GM18507 (cell line): ENCODE measurements at places on chromosomes 7 and 10.
A peak's percentile ranks its signal among the peaks of the same experiment; 100 is the strongest.

- no peak for DNase-seq
Measured at GRCh38 chr10:128456271-128456670, 330.0 kb upstream of the MKI67 start.

DNA sequence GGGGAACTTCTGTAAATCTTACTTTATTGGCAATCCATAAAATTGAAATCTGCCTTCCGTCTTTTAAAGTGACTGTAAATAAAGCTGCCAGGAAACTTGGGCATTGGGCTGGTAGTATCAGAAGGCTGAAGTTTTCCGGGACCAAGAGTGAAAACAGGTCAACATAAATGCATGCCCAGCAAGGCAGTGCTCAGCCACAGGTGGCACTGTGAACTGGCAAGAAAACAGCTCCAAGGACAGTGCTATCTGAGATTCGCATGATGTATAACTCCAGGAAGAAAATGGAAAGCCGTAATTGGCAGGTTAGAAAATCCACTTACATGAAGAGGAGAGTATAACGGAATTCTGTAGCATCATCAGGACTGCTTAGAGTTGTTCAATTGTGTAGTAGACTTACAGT, 1.9 kb upstream of the INSYN2A start:
- DNase-seq = no peak

DNA sequence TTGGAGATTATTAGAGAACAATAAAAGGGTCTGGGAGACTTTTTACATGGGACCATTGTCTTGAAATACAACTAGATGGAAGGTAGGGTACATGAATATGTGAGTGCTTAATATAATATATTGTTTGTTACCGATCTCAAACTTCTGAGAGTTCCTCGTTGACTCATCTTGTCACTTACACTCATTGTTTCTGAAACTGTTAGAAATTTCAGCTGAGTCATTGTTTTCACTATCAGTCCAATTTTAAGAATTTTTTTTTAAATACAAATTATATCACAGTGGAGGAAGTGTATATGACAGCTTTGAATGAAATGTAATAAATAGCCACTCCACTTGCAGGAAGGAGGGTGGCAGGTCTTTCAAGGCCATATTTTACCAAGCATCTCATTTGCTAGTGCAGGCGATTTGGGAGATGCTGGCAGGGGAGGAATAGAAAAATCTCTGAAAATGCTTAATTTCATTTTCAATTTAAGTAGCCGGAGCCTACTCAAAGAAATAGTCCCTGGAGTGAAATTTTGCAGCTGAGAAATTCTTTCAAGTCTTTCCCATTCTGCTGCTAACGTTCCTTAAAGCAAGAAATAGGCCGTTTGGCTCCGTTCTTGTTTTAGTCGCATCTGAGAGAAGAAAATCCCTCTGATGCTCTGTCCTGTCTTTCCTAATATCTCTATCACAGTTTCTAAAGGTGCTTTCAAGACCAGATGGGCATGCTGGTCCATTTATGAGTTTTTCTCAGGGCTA, 1404.2 kb upstream of the CELF2 start:
- DNase-seq = no peak

- no peak for DNase-seq
Measured at GRCh38 chr10:62583876-62584615, 209.9 kb downstream of the ZNF365 start.

DNA sequence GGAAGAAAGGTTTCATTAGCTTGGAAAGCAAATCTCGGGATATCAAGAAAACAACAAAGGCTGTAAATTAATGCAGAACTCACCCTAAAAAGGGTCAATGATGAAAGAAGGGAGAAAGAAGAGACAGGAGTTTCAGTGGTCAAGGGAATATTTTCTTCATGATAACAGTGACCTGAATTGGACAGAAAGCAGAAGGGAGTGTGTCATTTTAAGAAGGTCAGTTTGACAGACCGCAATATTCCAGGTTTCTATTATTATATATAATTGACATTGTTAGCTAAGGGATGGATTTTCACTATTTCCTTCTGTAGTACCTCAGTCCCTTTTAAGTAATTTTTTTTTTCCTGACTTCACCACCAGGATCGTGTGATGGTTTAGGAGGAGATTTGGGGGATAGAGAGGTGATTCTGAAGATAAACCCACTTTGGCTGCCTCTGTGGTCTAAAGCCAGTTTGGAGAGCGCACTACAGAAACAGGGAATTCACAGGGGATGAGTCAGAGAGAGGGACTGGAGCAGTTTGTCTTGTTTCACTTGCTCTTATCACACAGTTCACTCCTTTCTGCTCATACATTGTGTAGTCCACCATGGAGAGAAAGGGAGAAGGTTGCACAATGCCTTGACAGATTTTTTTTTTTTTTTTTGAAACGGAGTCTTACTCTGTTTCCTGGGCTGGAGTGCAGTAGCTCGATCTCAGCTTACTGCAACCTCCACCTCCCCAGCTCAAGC, 417.9 kb downstream of the AUTS2 start:
- no peak for DNase-seq

- peak; percentile 77 for DNase-seq
Measured at GRCh38 chr10:70132098-70133029, at the start of gene AIFM2. AIFM2 (minus strand) TSS chr10:70132825; CDS start chr10:70124084, 8,741 bp downstream.

DNA sequence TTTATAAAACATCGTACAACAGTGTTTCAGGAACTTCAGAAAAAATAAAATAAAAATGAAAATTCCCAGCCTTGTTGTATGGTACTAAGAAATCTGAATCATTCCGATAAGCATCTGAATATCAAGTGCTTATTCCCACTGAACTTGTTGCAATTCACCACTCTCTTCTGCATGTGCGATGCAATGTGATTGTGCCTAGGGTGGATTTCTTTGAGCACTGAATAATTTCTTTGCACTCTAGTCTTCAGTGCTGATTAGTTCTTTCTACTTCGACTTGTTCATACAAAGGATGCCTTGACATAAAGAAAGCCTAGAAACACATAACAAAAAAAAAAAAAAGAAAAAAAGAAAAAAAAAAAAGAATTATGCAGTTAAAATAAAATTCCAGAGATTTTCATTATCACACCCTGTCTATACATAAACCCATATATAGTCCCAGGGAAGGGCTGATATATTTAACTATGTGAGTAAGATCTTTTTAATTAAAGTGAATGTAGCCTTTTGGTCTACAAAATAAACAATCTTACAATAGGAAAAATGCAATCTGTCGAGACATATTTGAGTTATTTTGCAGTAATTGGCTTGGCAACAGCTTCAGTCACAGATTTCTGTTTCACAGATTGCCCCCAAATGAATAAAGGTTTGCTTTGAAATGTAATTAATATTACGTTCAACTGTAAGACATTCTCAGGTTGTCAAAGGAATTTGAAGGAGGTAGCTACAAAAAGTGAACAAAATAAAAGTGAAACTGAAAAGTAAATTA, 1118.9 kb upstream of the CELF2 start:
- DNase-seq = no peak

DNA sequence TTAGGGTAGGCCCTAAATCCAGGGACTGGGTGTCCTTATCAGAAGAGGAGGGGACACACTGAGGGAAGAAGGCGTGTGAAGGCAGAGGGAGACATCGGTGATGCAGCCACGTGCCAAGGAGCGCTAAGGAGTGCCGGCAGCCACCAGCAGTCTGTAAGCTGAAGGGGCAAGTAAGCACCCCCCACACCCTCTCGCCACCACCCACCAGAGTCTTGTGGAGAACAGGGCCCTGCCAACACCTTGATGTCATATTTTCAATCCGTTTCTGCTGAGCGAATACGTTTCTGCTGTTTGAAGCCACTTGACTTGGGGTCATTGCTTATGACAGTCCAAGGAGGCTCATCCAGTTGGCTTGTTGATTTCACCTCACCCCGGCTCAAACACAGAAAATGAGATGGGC, 37.9 kb downstream of the RGS10 start:
- no peak for DNase-seq

- DNase-seq = no peak
Measured at GRCh38 chr7:38025815-38026214, 105.4 kb downstream of the EPDR1 start.

- DNase-seq = no peak
Measured at GRCh38 chr7:110804501-110804900, 286.4 kb upstream of the LRRN3 start.

GRCh38 chr7:108109221-108109908, 20.8 kb downstream of the LAMB4 start:
- peak; percentile 2 for DNase-seq

DNA sequence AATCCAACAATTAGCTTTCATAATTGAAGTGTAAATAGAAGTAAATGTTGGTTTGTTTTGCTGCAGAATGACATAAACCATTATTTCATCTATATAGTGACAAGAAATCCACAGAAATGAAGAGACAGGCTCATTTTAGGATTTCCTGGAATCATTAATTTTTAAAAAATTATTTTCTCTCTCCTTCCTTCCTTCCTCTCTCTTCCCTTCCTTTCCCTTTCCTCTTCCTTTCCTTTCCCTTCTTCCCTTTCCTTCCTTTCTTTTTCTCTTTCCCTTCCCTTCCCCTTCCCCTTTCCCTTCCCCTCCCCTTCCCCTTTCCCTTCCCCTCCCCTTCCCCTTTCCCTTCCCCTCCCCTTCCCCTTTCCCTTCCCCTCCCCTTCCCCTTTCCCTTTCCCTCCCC, 51.2 kb upstream of the KMT2C start:
- no peak for DNase-seq

- DNase-seq = no peak
Measured at GRCh38 chr7:84841809-84842208, 345.0 kb downstream of the SEMA3D start.

DNA sequence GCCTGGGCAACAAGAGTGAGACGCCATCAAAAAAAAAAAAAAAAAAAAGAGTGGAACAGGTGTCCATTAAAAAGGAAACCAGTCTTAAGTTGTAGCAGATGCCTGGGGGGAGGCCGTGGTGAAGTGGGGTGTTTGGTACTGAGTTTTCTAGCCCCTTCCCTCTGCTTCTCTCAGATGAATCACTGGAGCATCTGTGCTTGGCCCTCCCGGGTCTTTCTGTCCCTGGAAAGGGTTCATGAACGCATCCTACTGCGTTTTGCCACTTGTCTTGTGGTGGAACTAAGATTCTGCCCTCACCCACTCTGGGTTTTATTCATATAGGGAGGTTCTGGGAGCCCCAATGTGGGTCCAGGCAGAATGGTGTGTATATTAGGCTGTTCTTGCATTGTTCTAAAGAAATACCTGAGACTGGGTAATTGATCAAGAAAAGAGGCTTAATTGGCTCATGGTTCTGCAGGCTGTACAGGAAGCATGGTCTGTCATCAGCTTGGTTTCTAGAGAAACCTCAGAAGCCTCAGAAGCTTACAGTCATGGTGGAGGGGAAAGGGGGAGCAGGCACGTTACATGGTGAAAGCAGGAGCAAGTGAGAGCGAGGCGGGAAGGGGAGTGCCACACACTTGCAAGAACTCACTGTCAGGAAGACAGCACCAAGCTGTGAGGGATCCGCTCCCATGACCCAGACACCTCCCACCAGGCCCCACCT, 63.5 kb downstream of the CAMK1D start:
- DNase-seq = no peak

DNA sequence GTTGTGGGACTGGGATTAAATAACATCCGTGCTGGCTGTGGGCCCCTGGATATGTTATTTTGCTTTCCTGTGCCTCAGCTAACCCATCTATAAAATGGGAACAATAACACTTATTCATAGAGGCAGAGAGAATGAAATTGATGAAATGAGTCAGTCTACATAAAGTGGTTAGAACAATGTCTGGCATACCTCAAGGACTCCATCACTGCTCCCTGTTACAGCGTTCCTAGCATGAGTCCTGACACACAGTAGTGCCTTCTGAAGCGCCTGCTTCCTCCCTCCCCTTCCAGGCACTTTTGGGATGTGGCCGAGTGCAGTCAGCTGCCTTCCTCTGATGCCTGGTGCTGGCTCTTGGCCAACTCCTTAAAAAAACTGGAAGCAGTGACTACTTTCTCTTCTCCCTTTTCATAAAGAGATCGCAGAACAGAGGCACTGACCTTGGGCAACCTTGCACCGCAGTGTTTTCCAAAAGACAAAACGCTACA, 108.4 kb upstream of the ZMIZ1 start:
- no peak for DNase-seq
